Glutamatergic neuron (in vitro differentiated cells): ENCODE measurements at places on chromosomes 13 and 19. TPM values are rescaled to one million over a fixed set of nuclear protein-coding genes. Genes with fewer than 3 reads are reported as not detected.

The CEACAM20 gene
- total RNA-seq, result not detected

The OR7A5 gene
- not detected for total RNA-seq

The CADM4 gene
- total RNA-seq, result 52.4 TPM

The ATP4A gene
- total RNA-seq, result 0.32 TPM

The COMP gene
- total RNA-seq, result not detected

The ZNF880 gene
- 24.5 TPM for total RNA-seq

The MVB12A gene
- total RNA-seq, result 38.8 TPM

The IGFLR1 gene
- 4.7 TPM for total RNA-seq

The FGF22 gene
- 1.5 TPM for total RNA-seq

The ZNF878 gene
- total RNA-seq, result 1.6 TPM

The ZNF780B gene
- 35.0 TPM for total RNA-seq

The TTYH1 gene
- 2.9 TPM for total RNA-seq

The RNF113B gene
- not detected for total RNA-seq

The NOVA2 gene
- total RNA-seq, result 163 TPM

The ZNF112 gene
- 7.6 TPM for total RNA-seq

The CILP2 gene
- 40.9 TPM for total RNA-seq

The SMIM7 gene
- total RNA-seq, result 81.0 TPM

The PRTN3 gene
- not detected for total RNA-seq

The LDLR gene
- 147 TPM for total RNA-seq

The SARS2 gene
- 49.2 TPM for total RNA-seq

The ZNF547 gene
- 9.5 TPM for total RNA-seq

The ZNF813 gene
- 5.2 TPM for total RNA-seq

The MEIOSIN gene
- not detected for total RNA-seq

The ZNF724 gene
- total RNA-seq, result 14.6 TPM

The KLK14 gene
- total RNA-seq, result 1.5 TPM

The KRTDAP gene
- not detected for total RNA-seq

The ZSCAN4 gene
- 0.69 TPM for total RNA-seq

The ZNF808 gene
- total RNA-seq, result 32.6 TPM
